HEK293T (cell line): ENCODE measurements at places on chromosomes 1 and 21.

DNA sequence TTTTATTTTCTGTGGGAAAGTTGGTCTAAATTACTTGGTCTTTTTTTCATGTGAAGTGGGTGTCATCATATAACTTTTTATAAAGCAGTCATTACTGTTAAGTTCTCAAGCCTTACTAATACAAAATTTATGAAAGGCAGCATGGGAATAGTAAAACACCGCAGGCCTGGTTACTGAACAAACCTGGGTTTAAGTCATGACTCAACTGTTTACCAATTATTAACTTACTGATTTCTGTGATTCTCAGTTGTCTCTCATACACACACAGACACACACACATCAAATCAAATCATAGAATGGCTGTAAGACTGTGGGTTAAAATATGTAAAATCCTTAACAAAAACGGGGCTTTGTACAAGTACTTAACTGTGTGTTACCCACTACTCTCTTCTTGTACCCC lies 14.6 kb downstream of the MAEL start:
- no peak for DNase-seq

- DNase-seq, result peak; percentile 68
Measured at GRCh38 chr1:24111996-24112779, at the start of gene MYOM3. MYOM3 (minus strand) TSS chr1:24112135; CDS start chr1:24108636, 3,499 bp downstream.

DNA sequence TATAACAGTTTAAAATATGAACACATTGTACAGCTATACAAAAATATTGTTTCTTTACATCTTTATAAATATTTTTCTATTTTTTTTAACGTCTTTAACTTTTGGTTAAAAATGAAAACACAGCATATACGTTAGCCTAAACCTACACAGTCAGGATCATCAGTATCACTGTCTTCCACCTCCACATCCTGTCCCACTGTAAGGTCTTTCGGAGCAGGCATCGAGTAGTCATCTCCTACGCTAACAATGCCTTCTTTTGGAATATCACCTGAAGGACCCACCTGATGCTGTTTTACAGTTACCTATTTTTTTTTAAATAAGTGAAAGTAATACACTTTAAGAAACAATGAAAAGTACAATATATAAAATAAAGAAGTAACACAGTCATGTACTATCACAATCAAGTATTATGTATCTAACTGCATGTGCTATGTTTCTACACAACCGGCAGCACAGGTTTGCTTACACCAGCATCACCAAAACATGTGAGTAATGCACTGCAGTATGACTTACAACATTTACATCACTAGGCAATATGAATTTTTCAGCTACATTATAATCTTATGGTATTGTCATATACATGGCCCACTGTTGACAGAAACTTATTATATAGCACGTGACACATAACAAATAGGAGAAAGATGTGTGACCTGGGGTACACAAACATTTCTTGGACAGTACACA lies 254.4 kb downstream of the AKT3 start:
- DNase-seq, result no peak

GRCh38 chr1:113141650-113142473 lies 68.9 kb downstream of the LRIG2 start:
- no peak for DNase-seq
